AML-193 (cell line): ENCODE measurements at places on chromosomes 12 and 14.

GRCh38 chr14:23631702-23632460, 4.3 kb upstream of the DHRS2 start:
- DNase-seq, result peak; percentile 34

DNA sequence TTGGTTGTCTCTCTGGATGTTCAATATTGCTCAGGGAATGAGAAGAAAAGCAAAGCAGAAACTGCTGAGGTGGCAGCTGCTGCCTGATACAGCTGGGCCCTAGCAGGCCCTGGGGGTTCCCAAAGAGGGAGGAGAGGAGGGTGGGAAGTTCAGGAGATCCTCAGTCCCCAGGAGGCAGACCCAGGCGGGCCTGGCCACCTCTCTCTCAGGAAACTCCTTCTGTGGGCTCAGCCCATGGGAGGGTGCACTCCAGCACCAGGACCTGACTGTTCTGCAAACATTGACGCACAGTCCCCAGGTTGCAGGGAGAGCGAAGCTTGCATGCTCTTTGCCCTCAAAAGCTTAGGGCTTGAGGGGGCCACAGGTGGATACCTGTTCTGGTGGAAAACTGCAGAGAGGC, 29.6 kb downstream of the IRF2BPL start:
- no peak for DNase-seq

DNA sequence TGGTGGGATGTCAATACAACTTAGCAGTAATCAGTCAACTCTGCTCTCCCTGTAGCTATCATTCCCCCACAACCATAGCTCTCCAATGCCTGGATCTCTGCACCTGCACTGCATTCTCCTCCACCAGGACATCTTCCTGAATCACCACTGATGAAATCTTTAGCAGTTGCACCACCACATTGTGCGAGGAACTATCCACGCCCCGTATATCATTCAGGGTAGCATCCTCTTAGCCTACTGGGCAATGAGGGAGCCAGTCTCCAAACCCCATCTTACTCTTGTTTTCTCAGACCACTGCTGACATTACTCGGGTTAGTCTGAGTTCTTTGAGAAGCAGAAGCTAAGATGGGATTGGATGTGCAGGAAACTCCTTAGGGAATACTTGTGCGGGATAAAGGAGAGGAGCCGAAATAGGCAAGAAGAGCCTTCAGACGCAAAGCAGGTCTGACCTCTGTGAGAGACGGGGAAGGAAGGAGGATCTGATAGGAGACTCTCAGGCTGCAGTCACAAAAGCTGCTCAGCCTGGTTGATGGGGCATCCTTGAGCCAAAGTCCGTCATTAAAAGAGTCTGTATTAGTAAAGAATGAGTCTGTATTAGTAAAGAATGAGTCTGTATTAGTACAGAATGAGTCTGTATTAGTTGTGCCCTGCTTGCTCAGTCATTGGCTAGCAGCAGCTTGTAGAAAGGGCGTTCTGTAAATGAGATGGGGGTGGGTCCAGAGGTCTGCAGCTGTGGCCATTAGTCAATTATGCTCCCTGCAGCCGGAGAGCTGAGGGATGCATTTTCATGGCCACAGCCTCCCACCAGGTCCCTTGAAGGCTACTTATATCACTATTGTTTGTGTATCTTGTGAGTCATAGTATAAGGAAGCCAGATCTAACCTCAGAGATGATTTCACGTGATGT, 49.6 kb upstream of the RASSF3 start:
- peak; percentile 2 for DNase-seq

DNA sequence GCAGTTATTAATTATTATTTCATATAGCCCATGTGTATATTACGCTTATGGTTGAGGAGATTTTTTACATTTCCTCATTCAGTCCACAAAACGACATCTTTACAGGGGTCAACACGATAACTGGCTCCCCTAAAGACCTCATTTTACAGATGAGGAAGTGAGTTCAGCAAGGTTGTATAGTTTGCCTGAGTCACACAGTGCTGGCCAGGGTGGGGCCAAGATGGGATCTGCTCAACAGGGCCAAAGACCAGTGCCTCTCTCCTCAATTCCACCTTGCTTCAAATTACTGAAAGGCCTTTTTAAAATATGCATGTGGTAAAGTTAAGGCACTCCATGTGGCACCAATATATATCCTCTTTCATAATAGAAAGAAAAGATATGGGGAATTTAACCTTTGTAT, 13.1 kb downstream of the GRIN2B start:
- DNase-seq, result no peak

DNA sequence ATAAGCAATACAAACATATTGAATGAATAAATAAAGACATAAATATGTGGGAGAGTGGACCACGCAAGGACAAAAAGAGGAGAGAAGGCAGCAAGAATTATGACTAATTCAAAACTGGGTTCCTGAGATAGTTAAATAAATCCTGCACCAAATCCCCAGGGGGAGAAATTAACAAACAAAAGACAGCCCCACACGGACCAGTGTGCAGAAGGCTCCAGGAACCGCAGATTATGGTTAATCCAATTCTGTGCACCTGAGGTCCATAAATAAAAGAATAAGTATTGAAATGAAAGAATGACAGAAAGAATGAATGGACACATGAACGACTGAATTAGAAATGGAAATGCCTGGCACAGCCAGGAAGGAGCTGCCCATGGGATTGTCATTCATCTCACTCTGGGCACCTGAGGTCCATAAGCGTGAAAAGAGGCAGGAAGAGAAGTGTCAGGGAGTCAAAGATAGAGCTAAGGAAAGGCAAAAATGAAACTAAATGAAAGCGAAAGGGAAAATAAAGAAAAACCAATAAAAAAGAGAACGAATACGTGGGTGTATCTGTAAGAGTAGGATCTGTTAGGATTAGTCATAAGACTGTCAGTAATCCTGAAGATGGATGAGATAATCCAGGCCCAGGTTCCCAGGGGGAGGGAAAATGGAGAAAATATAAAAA, 23.3 kb downstream of the MEG3 start:
- no peak for DNase-seq
